ENCODE measurements at places on chromosomes 4 and X. TPM values are rescaled to one million over a fixed set of nuclear protein-coding genes. Genes with fewer than 3 reads are reported as not detected.

- H3K27me3 ChIP-seq, result no peaks in the 10 kb centered on the region
- DNase-seq, result no peak
- no peak overlapping the region for H3K27ac ChIP-seq
- H3K36me3 ChIP-seq, result no peaks in the 10 kb centered on the region
- H3K4me1 ChIP-seq, result no peaks in the 10 kb centered on the region
Measured at GRCh38 chrX:28303486-28303885, 283.8 kb upstream of the IL1RAPL1 start.

The USP17L10 gene
- not detected for total RNA-seq

GRCh38 chr4:79267671-79268070 is 58.2 kb downstream of the NAA11 start:
- DNase-seq, result no peak
- H3K4me1 ChIP-seq, result no peaks in the 10 kb centered on the region
- no peaks in the 10 kb centered on the region for H3K36me3 ChIP-seq
- H3K27me3 ChIP-seq, result no peaks in the 10 kb centered on the region
- H3K27ac ChIP-seq, result no peak overlapping the region

DNA sequence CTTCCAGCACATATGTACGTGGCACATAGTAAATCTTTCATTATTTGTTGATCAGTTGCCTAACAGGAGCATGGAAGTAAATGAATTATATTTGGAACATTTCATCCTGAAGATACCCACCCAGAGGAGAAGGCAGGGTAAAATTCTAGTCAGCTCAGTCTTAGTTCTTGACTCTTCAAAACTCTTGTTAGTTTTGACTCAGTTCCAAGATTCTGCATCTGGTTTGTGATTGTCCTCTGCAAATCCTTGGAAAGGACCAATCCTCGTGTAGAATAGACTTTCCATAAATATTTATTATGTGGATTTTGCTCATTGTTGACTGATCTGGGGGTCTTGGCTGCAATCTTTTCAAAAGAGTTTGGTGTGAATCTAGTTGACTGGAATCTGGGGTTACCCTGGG is 257.5 kb upstream of the FAT1 start:
- no peaks in the 10 kb centered on the region for H3K36me3 ChIP-seq
- H3K27ac ChIP-seq, result no peak overlapping the region
- H3K27me3 ChIP-seq, result no peaks in the 10 kb centered on the region
- peaks cover 6% of the 10 kb centered on the region for H3K4me1 ChIP-seq
- DNase-seq, result peak; percentile 15
- H3K4me3 ChIP-seq, result no peak overlapping the region

The KIAA1210 gene
- total RNA-seq, result not detected

GRCh38 chr4:24195991-24196736 is 306.3 kb upstream of the PPARGC1A start:
- H3K27ac ChIP-seq, result no peak overlapping the region
- no peaks in the 10 kb centered on the region for H3K27me3 ChIP-seq
- H3K4me3 ChIP-seq, result no peak overlapping the region
- no peaks in the 10 kb centered on the region for H3K4me1 ChIP-seq
- no peaks in the 10 kb centered on the region for H3K36me3 ChIP-seq

Data from stomach (tissue), 19 donors.